ENCODE measurements at places on chromosomes 4 and X.

- DNase-seq = no peak
These were observed 91.3 kb downstream of the SHISA3 start for GRCh38 chr4:42488554-42488953.

GRCh38 chrX:155127940-155128339, 56.6 kb downstream of the BRCC3 start:
- DNase-seq = no peak

GRCh38 chr4:123825596-123826291, 429.1 kb downstream of the SPRY1 start:
- DNase-seq = no peak

- DNase-seq = no peak
These were observed 15.0 kb upstream of the TLR1 start for GRCh38 chr4:38819569-38819968.

- no peak for DNase-seq
These were observed 2.0 kb downstream of the DIPK2B start for GRCh38 chrX:45198706-45199105.

DNA sequence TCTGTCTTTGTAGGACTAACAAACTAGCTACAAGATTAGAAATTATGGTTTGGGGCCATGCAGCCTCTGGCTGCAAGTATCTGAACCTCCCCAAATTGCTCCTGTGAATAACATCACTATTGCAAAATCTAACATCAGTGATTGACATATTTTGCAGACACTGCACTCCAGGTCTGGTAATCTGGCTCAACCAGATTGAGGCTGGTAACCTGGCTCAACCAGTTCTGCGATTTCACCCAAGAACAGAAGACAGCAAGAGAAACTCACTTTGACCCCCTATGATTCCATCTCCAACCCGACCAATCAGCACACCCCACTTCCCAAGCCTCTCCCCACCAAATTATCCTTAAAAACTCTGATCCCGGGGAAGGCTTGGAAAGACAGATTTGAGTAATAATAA, 20.9 kb downstream of the SPIN3 start:
- DNase-seq = no peak

GRCh38 chrX:1725472-1725871, 110.6 kb downstream of the ASMT start:
- no peak for DNase-seq

GRCh38 chr4:168269896-168270295, 48.7 kb downstream of the DDX60 start:
- DNase-seq = no peak

DNA sequence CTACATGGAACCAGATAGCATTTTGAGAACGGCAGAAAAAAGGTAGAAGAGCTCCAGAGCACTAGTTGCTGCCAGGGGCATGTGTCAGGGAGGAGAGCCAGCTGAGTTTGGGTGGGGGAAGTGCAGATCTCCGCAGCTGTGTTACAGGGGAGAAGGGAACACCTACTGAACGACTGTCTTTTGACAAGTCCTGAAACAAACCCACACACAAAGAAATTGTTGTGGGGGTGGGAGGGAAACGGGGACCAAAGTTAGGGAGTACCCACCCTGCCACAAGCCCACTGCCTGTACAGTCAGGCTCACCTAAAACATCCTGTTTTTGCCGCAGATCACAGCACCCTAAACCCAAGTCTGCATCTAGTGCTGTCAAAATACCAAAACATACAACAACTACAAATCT, 55.5 kb downstream of the LEF1 start:
- DNase-seq = no peak

- no peak for DNase-seq
These were observed 5.9 kb downstream of the UGDH start for GRCh38 chr4:39521253-39521919.

DNA sequence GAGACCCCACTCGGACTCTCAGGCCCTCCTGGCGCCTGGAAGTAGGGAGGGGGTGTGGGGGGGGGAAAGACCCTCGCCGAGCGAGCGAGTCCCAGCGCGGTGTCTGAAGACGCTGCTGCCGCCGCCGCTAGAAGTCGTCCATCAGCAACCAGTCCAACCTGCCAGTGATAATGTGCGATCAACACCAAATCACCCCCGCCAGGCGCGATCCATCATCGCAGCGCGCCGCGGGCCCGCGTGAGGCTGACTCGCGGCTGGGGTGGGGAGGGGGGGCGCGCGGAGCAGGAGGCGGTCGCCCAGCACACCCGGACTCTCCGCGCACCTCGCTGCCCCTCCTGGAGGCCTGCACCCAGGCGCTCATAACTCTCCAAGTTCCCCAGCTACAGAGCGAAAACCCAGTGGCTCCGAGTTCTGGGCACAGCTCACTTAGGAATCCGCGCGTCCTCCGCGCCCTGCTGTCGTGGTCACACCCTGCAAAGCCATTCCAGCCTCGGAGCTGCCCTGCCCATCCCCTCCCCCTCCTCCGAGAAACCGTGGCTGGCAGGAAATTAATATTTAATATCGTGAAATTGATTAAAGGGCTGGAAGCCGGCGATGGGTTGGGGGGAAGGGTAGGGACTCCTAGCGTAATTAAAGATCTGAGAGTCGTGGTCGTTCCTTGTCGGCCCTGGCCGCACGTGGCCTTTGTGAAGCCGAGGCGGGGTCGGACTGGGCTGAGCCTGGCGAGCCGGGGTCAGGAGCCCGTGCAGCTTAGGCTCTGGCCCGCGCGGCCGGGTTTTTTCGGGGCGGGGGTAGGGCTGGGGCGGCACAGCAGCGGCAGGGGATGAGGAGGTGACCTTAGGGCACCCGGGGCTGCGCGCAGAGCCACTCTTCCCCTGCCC, 58.1 kb upstream of the BCOR start:
- DNase-seq = no peak

DNA sequence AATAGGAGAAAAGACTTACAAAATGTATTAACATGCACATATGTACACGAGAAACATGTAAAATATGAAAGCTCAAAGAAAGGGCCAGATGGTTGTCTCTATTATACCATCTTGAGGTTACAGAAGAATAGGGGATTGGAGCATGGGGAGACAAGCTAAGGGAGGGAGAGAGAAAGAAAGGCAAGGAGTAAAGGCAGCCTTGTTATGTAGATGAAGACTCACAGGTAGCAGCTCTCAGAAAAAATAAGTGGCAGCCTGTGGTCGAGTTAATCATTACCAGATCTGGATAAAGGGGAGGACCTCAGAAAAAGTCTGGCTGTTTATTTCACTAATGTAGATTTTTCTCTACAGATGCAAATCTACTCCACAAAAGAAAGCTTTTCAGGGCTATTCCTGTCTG, 26.6 kb upstream of the PPP1R2C start:
- no peak for DNase-seq

DNA sequence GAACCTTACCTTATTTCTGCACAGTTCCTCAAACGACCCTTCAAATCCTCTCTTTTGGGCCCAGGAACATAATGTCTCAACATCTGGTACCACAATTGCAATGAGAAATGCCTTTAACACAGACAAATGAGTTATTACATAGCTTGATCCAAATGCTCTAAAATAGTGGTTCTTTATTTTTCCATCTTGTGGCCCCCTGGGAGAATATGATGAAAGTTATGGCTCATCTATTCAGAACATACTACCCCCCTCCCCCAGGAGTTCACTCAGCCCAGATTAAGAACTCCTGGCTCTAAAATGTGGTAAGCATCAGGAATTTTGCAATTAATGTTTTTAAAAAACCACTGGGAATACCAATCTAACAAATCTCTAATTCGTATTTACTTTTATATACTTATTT, 23.9 kb upstream of the CENPU start:
- no peak for DNase-seq

Measured in SK-N-DZ (cell line).